ENCODE measurements at places on chromosomes 7 and 10.

- no peak for DNase-seq
These were observed 152.0 kb downstream of the ZNF22 start for GRCh38 chr10:45152726-45153125.

GRCh38 chr10:49123981-49124950 lies 8.9 kb upstream of the VSTM4 start:
- no peak for DNase-seq

GRCh38 chr7:155469311-155470185 lies 11.6 kb downstream of the EN2 start:
- no peak for DNase-seq

- DNase-seq: no peak
These were observed 479.6 kb downstream of the GPAM start for GRCh38 chr10:111703986-111704385.

GRCh38 chr10:18306031-18306430 lies 165.8 kb downstream of the CACNB2 start:
- no peak for DNase-seq

- DNase-seq: no peak
These were observed 450.0 kb downstream of the SUGCT start for GRCh38 chr7:40584667-40585433.

- peak; percentile 70 for DNase-seq
These were observed 304.2 kb downstream of the RPS24 start for GRCh38 chr10:78337646-78338391.

- no peak for DNase-seq
These were observed 107.5 kb downstream of the POU6F2 start for GRCh38 chr7:39085189-39085588.

DNA sequence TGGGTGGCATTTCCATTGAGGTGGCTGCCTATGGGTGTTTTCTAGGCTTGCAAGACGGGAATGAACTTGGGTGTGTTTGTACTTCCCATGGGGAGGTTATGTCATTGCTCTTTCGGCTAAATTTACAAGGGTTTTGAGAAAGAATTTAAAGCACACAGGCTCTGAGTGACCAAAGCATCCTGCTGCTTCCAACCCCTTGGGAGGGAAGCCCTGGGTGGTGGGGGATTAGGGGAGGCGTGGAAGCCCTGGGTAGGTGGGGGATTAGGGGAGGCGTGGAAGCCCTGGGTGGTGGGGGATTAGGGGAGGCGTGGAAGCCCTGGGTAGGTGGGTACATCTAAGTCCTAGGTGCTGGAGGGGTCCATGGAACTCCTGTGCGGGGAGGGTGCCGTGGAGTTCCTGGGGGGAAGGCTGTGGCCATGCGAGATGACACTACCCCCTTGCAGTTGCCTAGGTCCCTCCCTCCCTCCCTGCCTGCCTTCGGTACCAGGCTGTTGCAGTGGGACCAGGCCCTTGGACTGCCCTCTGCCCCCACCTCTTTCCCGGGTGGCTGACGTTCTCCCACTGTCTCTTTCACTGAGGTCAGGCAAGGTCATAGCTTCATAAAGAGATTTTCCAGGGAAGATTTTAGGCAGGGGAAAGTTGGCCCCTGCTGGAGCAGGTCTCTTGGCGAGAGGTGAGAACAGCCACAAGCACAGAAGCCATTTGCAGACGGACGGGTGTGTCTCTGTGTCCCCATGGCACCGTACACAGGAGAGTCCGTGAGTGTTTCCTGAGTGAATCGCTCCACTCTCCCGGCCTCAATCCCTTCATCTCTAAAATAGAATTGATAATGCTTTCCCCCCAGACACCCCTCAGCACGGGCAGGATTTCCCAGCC lies 19.5 kb downstream of the PRF1 start:
- no peak for DNase-seq

GRCh38 chr10:73881221-73881919 lies 7.0 kb upstream of the CAMK2G start:
- DNase-seq: no peak

DNA sequence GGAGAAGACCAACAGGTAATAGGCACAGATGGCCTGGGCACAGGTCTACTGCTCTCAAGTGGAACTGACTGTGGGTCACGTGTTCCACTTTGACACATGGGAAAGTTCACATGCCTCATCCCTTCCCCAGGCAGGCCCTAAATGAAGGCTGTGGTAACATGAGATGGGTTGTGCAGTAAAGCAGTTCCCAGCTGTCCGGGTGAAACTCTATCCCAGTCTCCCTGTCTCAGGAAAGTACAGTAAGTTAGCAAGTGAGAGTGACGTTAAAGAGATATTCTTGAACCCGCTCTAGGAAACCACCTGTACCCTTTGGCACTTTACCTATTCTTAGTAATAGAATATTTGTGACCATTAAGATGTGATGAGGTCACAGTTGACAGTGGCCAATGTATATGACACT lies 343.7 kb upstream of the AOAH start:
- DNase-seq: no peak

DNA sequence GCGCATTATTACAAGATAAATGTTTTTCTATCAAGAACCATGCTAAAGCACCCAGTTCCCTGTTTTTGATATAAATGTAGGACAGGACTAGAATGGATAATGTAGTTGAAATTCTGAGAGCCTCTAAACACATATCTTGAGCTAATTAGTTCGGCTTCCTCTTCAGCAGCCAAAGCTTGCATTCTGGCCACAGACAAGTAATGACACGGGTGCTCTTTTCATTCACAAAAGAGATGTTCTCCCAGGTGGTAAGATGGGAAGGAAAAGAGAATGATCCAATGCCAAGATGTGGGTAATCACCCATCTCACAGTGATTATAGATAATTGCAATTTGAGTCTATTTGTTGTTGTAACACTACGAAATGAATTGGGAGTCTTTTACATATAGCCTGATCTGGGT lies 246.5 kb downstream of the KIAA1217 start:
- DNase-seq: no peak

DNA sequence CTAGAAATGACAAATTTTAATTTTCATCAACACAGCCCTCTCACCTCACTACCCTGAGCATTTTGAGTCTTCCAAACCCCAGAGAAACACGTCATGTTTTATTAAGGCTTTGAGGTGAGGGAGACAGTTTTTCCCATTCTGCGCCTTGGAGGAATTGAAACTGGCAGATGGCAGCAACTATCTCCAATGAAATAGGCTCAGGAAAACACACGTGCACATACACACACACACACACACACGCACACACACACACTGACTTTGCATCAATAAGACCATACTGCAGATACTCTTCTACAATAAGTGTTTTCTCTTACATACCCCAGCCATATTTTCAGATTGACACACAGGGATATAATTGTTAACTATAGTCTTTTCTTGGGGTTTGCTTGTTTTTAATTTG lies 3.2 kb upstream of the SFTPA2 start:
- no peak for DNase-seq

GRCh38 chr7:56157238-56157790 lies 41.1 kb upstream of the NUPR2 start:
- no peak for DNase-seq

GRCh38 chr7:108016841-108017775 lies 14.1 kb upstream of the LAMB1 start:
- DNase-seq: peak; percentile 39

GRCh38 chr7:17181482-17181881 lies 117.0 kb upstream of the AHR start:
- DNase-seq: no peak

DNA sequence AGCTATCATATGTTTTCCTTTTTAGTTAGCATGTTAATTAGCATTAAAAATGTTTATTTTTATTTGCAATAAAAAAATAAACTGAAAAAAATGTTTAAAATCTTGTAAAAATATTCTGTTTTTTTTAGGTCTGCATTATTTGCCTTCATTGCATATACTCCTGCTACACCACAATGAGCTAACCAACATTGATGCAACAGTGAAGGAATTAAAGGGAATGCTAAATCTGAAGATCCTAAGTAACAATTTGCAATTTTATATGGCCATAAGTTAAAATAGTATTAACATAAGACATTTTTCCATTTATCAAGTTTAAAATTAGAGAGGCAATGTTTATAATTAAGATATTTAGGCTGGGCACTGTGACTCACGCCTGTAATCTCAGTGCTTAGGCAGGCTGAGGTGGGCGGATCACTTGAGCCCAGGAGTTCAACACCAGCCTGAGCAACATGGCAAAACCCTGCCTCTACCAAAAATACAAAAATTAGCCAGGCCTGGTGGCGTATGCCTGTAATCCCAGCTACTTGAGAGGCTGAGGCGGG lies 32.2 kb downstream of the LRRC72 start:
- DNase-seq: no peak

DNA sequence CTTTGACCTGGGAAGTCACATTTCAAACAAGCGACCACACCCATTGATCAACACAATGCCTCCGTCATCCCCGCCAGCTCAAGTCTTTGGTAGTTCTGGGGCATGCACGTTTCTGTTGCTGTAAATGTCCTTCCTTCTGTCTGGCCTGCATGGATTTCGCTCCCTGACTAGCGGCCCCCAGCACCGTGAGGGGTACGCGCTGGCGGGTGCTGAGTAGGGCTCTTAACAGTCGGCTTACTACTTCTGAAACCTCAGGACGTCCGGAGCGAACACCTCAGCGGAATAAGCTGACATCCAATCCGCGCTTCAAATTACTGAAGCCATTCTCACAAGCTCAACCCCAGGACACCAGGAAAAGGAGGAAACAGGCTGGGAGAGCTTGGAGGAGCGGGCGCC lies 505 bp downstream of the NUDCD3 start:
- DNase-seq: peak; percentile 32

DNA sequence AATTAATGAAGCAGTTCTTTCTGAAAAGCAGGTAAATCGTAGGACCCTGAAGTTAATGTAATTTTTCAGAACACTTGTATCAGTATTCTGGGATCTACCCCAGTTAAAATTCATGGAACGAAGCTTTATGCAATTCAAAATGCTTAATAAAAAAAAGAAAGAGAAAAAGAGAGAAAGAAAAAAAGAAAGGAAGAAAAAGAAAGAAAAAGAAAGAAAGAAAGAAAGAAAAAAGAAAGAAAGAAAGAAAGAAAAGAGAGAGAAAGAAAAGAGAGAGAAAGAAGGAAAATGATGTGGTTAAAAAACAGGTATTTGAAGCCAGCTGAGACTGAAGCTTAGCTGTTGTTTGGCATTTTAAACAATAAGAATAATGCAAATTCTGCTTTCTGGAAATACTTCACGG lies 427.4 kb upstream of the AKR1E2 start:
- DNase-seq: no peak

GRCh38 chr10:8233832-8234259 lies 179.4 kb downstream of the GATA3 start:
- DNase-seq: no peak

DNA sequence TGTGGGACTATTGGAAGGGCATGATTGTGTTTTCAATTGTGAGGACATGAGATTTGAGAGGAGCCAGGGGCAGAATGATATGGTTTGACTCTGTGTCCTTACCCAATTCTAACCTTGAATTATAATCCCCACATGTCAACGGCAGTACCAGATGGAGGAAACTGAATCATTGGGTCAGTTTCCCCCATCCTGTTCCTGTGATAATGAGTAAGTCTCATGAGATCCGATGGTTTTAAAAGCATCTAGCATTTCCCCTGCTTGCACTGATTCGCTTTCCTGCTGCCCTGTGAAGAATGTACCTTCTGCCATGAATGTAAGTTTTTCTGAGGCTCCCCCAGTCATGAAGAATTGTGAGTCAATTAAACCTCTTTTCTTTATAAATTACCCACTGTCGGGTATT lies 1367.1 kb downstream of the XPNPEP1 start:
- peak; percentile 34 for DNase-seq

DNA sequence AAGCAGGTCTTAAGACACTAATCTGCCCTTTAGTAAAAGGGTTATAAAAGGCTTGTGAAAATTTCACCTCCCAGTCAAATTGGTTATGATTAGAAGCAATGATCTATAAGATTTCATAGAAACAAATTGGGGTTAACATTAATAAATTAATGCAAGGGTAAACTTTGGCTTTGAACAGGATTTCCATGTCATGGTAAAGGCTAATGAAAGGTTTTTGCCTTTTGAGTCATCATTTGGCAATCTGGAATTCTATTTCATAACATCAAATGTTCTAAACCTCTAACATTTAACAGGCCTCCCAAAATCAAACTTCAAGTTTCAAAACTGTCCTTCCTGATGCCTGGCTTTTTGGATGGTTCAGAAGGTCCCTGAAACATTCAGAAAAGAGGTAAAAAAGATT lies 62.4 kb downstream of the COA1 start:
- peak; percentile 40 for DNase-seq

- no peak for DNase-seq
These were observed 242.3 kb upstream of the SP8 start for GRCh38 chr7:21029006-21029405.

DNA sequence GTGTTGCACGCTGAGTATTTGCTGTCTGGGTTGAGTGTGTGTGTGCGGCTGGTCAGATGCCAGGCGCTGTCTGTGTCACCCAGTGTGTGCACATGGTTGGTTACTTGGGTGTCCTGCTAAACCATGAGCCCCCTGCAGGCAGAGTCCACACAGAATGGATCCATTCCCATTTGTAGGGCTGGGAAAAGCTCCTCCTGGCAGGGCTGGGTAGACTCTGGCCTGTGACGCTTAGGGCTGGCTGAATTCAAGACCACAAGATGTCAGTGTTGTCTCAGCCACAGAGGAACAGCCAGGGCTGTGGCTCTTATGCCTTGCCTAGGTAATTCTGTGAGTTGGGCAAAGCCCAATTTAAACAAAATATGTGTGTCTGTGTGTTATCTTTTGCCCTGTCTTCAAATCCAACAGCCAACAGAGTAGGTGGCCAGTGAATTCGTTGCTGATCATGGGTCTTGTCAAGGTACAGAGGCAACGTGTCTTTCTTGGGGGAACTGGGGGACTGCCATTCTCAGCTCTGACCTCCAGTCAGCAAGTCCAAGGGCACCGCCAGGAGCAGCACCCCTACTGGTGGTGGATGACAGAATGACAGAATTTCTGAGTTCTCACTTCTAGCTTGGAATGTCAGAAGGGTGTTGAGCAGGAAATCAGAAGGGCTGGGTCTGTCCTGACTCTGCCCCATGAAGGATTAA lies 285.1 kb downstream of the CCSER2 start:
- no peak for DNase-seq

DNA sequence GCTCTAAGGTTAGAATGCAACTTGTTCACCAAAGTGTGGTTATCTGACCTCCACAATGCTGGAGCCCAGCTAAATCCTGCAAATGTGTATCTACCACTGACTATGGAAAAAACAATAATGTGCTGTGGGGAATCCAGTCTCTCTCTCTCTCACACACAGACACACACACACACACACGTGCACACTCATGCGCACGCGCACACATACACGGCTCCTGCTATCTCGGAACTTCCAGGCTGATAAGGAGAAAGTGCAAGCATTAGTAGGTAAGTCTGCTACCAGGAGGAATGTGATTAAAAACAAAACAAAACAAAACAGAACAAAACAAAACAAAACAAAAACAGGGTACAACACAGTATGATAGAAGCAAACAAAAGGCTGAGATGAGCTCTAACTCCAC lies 205.2 kb downstream of the FRMD4A start:
- DNase-seq: no peak

DNA sequence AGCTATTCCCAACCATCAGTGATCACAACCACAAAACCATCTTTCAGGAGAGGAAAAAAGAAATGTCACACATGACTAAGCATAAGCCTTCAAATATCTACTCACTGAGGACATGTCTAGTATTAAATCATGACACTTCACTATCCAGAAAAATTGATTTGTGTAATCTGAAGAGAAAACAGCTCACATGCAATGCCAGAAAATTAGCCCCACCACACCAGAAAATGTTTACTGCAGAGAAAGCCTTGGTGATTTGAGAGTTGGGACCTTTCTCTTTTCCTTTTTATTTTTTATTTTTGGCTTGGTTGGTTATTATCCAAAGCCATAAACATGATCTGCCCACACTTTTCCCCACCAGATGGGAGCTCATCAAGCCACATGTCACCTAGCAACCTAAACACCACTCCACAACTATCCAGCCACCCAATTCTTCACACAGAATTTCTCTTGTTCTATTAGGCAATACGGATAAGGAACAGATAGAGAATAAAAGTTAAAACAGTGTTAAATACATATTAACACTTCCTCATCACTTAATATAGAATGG lies 3.1 kb downstream of the PARD3 start:
- DNase-seq: peak; percentile 79
